ENCODE measurements at places on chromosomes 16 and 17.

- no peak for DNase-seq
These were observed 532 bp downstream of the ARRB2 start for GRCh38 chr17:4710693-4711634.

DNA sequence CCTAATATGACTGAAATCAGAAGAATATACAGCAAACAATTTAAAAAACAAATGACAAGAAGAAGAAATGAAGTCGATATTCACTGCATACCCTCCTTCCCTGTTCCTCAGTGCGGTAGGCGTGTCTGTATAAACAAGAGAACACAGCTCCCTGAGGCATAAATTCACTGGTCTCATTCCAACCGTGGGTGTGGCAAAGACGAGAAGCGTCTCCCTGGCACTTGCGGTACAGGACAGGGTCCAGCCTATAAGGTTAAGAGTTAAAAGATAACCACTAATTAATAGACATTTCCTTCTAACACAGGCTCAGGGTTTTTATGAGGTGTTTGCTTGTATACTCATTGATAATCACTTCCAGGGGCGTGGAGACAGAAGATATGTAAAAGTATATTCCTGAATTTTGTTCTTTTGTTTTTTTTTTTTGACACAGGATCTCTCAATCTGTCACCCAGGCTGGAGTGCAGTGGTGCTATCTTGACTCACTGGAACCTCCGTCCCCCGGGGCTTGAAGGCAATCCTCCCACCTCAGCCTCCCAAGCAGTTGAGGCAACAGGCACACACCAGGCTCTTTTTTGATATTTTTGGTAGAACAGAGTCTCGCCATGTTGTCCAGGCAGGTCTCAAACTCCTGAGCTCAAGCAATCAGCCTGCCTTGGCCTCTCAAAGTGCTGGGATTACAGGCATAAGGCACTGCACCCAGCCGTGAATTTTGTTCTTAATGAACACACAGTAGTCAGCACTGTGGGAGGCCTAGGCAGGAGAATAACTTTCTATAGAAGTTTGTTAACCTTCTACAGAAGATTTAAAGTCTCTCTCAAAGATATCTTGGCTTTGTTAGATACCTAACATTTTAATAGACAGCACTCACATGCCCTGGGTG lies 59.1 kb upstream of the CLEC18B start:
- no peak for DNase-seq

GRCh38 chr17:45137561-45138305 lies 2.2 kb downstream of the ACBD4 start:
- no peak for DNase-seq

DNA sequence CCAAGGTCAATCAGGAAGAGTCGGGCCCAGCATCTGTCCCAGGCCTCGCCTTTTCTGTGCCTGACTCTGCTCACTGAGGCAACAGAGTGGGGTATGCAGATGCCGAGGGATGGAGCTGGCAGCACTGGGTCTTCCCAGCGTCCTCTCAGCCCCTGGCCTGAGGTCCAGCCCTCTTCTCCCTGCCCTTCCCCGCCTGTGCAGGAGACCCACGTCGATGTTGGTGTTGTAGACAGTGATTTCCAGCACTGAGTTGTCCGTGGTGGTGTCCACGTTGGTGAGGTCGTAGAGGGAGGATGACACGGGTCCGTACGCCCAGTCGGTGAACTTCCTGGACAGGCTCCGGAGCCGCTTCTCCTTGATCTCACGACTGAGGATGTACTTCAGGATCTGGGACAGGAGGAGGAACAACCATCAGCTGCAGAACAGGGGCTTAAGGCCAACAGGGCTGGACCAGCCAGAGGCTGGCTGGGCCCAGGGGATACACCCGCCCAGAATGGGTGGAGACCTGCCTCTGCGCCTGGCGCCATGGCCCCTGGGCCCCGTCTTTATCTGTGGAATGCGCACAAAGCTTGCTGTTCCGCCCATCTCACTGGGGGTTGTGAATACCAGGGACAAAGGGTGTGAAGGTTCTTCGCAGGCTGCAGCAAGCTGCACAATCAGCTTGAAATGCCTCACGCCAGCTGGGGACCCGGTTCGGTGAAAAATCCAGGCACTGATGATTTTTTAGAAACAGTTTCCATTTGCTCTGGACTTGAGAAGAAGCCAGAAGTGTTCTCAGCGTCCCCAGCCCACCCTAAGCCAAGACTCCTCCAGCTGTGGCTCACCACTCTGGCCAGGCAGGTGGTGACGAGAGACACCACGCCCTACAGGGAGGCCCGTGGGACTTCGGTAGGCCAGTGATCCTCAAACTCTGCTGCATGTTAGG lies 27.5 kb downstream of the TRPV3 start:
- DNase-seq = no peak

DNA sequence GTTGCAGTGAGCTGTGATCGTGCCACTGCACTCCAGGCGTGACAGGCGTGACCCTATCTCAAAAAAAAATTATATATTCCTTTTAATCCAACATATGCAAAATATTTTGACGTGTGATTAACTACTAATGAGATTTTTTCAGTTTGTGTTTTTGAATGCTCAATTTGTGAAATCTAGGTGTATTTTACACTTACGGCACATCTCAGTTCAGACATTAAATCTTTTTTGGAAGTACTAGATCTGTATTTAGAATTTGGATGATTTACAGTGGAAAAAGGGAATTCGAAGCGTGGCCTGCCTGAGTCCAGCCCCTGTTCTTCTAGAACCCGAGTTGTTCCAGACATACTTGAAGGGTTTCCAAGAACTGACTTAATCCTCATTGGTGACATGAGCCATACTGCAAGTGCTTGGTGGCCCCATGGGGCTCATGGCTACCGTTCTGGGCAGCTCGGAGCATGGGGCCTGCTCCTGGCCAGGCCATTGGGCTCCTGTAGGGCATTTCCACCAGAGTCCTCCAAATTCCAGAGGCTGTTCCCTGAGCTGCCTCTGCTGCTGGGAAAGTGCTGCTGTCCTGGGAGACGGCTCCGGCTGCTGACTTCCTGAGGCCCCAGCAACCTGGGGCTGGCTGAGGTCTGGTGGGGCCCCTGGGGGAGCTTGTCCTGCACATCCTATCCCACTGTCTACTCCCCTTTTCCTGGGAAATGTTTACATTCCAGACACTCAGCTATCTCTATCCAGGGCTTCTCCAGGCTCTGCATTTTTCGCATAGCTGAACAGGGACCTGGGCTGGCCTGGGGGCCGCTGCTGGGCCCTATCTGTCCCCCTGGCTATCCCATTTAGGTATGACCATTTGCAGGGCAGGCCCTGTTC lies 27.2 kb downstream of the LLGL2 start:
- no peak for DNase-seq

DNA sequence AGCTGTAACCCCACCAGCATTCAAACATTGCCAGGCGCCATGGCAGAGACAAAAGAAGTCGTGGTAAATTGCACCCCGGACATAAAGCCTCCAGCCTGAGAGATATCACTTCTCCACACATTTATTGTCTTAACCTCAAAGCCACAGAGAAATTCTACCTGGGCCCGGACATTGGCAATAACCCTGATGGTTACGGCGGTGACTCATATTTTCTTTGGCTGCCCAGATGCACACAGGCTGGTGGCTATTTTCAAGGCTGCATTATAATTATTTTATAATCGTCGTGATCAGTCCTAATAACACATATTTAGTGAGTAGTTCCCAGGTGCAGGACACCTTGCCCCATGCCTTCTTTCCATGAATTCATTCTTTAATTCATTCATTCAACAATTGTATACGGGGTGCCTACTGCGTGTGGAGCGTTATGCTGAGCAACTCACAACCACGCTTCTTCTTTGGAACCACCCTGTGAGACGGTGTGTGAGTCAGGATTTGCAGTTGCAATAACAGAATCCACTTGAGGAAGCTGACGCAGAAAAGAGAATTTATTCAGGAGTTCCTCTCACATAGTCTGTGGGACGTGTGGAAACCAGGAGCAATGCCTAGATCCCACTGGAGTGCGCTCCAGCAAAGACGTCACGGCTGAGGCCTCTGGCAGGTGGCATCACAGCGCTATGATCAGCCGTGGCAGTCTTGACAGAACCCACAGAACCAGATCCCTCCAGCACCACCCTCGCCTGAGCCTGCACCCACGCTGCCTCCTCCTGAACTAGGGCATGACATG lies 245.7 kb downstream of the FOXL1 start:
- no peak for DNase-seq

DNA sequence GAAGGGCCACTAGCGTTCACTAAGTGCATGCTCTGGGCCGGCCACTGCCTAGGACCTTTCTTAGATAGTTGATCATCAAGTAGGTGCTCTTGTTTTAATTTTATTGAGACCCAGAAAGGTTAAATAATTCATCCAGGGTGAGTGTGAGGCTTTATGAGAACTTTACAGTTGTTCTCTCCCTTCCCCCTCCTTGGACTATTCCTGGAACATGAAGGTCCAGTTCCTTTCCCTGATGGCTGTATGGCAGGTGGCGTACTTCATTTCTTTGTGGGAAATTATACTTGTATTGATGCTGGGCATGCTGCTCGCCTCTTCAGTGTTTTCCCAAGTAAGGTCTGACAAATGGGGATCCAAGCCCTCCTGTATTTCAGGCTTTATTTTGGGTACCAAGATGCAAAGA lies 8.5 kb downstream of the SGF29 start:
- DNase-seq = no peak

- no peak for DNase-seq
These were observed 115.7 kb downstream of the BANP start for GRCh38 chr16:88066680-88067529.

GRCh38 chr17:70100983-70101382 lies 26.0 kb downstream of the KCNJ16 start:
- DNase-seq = no peak

- peak; percentile 61 for DNase-seq
These were observed 6.7 kb downstream of the SYNGR2 start for GRCh38 chr17:78174870-78175642.

DNA sequence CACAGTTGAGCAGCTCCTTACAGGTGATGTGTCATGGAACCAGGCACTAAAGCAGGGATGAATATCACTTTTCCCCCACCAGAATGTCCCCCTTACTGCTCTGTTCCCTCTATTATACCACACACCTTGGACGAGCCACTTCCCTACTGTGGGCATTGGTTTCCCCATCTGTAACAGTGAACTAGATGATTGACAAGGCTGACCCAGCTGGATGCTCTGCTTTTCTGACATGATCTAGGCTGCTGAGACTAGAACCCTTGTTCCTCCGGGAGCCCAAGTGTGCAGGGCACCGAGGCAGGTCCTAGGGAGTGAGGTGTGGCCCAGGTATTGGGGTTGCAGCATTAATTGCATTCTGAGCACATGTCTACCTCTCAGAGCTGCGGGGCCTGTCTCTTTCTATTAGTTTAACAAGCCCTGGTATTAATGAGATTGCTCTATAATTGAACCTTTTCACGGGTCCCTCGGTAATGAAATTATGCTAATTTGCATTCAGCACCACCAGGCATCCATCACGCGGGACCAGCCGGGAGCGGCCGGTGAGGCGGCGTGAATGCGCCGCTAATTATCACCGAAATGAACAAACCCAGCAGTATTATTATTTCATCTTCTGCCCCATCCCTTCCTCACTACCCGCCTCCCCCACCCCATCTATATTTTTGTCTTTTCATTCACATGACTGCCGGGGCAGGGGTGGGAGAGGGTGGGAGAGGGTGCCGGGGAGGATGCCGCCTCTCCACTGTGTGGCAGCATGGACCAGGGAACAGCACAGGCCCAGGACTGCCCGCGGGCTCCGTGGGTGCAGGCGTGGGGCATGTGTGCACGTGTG lies 121.1 kb downstream of the CYLD start:
- no peak for DNase-seq

DNA sequence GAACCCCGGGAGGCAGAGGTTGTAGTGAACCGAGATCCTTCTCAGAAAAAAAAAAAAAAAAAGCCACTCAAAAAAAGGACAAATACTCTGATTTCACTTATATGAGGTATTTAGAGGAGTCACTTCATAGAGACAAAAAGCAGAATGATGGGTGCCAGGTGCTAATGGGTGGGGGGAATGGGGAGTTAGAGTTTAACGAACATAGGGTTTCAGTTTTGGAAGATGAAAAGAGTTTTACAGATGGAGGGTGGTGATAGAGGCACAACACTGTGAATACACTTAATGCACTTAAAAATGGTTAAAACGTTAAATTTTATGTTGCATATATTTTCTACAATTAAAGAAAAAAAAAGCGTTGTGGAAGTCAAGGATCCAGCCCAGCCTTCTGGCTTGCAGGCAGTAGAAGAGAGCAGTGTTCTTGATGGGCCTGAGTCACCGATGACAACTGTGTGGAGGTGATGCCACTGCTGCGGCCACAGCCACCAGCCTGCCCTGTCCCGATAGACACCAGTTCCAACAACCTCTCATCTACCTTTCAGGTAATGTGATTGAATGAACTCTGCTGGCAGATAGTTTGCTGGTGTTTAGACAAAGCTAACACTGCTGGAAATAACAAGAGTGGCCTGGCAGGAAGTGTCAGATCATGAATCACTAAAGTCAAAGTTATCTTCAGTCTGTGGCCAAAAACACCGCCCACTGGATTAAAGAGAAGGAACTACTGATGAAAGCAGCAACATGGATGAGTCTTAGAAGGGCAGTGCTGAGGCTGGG lies 49.9 kb upstream of the COX10 start:
- DNase-seq = no peak

DNA sequence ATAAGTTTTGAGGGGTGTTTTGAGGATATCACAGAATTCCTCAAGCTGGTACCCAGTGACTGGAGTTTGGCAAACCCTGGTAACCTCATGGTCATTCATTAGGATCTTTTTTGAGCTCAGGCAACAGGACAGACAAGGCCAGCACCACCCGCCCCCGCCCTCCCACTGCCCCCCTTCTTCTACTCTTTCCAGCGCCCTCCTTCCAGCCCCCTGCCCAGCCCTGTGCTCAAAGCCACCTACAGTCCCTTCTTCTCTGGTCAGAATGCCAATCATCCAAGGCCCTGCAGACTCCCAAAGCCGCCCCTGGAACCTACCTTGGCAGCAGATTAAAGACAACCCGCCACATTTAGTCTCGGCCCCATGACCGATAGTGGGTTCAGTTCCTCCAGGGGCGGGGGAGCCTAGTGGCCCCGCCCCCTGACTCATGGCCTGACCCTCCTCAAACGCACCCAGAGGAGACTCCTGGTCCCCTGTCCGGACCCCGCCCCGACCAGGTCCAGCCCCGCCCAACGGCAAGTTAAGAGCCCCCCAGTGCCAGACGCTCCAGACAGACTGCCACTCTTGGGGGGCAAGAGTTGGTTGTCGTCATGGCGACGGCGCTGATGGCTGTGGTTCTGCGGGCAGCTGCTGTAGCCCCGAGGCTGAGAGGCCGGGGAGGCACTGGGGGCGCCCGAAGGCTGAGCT lies at the start of gene NAGS:
Gene NAGS, plus strand, starts transcription at position 546 of the 684 bp plus-strand sequence. Its CDS starts 42 bp downstream, at position 588.
- no peak for DNase-seq

GRCh38 chr17:67253384-67253783 lies 8.4 kb upstream of the HELZ start:
- no peak for DNase-seq

DNA sequence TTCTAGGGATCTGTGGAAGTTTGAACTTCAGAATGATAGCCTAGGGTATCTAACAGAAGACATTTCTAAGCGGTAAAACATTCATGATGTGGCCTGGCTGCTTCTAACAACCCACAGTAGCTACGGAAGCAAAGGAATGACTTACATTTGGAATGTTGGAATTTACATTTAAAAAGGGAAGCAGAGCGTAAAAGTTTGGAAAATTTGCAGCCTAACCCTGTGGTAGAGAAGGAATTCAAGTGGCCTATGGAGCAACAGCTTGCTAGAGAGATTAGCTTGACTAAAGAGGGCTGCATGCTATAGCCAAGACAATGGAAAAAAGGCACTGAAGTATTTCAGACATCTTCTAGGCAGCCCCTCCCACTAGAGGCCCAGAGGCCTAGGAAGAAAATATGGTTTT lies 50.1 kb downstream of the HNF1B start:
- no peak for DNase-seq
